Activated CD8-positive, alpha-beta memory T cell treated with anti-CD3 and anti-CD28 coated beads for 1 hour (primary cell): ENCODE measurements at places on chromosomes 5 and 9.

GRCh38 chr5:83451955-83452354 is 19.6 kb upstream of the VCAN start:
- DNase-seq, result no peak

- no peak for DNase-seq
Observed at GRCh38 chr9:117415358-117415914, 579 bp upstream of the ASTN2 start.

DNA sequence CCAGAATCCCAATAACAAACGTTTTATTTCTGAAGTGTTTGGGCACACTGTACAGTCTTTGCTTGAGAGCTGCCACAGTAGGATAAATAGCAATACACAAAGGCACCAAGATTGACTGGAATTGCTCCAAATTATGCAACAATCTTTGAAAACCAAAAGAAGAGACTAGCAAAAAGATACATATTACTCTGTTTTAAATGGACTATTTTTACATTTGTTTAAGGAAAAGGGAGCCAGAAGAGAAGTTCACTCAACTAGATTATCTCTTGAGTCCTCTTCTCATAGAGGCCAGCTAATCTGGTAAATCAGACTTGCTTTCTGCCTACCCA is 385.0 kb upstream of the SLC30A5 start:
- DNase-seq, result no peak

DNA sequence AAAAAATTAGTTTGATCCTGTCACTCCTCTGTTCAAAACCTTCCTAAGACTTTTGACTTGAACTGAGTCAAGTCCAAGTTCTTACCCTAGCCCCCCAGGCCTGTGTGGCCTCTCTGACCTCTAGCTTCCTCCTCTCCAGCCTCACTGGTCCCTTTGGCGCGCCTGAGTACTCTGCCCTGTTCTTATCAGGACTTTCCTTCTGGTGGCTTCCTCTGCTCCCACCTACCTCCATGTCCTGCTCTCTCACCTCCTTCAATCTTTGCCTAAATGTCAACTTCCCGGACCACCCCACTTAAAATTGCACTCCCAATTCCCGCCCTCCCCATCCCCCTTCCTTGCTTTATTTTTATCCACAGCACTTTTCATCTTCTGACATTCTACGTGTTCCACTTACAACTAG is 526.1 kb upstream of the KLF4 start:
- DNase-seq, result no peak
